ENCODE measurements at places on chromosomes 12 and 14.

- no peak for DNase-seq
These were observed 512.0 kb downstream of the FOXG1 start for GRCh38 chr14:29278301-29279263.

DNA sequence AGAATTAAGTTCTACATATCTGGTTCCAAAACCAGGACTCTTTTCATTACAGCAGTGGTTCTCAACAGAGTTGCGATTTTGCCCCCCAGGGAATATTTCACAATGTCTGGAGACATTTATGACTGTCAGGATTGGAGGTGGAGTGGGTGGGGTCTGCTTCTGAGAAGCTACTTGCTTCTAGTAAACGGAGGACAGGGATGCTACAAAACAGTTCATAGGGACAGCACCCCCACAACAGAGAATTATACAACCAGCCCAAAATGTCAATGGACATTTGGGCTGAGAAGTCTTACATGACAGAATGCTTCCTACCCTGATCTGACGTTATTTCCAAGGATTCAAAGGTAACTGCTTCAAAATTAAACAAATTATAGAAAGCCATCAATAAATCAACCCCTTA lies 739 bp upstream of the SPATA7 start:
- no peak for DNase-seq

DNA sequence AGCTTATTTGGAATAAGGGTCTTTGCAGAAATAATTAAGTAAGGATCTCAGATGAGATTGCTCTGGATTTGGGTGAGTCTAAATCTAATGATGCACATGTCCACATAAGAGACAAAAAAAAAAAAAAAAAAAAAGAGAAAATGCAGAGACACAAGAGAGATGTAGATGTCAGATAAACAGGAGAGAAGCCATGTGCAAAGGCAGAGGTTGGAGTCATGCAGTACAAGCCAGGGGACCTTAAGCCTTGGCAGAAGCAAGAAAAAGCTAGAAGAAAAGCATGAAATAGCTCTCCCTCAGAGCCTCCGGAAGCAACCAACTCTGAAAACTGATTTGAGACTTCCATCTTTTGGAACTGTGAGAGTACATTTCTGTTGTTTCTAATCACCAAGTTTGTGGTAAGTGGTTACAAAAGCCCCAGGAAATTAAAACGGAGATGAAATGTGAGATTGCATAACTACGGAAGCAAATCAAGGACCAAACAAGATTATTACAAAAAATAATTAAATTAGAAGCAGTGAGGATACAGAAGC lies 1304.0 kb upstream of the SEL1L start:
- DNase-seq: no peak

DNA sequence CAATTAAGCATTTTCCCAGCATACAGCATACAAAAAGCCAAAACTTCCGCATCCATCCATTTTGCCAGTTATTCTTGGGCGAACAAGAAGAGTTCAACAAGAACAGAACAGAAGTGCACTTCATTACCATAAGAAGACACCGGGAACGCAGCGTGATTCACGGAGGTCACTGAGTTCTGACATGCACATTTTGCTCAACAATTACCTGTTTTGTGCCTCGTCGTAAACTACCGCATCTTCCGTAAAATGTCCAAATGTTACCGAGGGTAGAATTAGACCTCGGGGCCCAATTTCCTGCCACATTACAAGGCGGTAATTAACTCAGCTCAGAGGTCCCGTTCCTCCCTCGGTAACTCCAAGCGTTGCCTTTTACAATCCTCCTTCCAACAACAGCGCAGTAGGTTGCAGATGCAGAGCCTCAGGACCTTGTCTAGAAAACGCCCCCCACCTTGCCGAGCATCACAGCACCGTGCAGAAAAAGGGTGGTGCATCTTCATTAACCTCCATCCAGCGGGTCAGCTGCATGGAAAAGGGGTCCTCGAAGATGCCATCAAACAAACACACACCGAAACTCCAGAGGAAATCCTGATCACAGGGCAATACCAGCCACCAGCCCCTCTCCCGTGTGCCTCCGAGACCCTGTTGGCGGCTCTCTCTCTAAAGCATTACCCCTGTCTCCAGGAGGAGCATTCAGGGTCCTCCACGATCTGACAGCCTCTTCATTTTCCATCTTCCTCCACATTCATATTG lies 125.2 kb downstream of the BCL11B start:
- no peak for DNase-seq
